ENCODE measurements at places on chromosomes 2 and 18. TPM values are rescaled to one million over a fixed set of nuclear protein-coding genes. Genes with fewer than 3 reads are reported as not detected.

- H3K27me3 ChIP-seq = no peaks in the 10 kb centered on the region
- no peak for DNase-seq
- no peaks in the 10 kb centered on the region for H3K36me3 ChIP-seq
- H3K27ac ChIP-seq = no peak overlapping the region
Observed at GRCh38 chr2:52311862-52312261, 1279.9 kb upstream of the NRXN1 start.

GRCh38 chr18:59674186-59674902 lies 22.9 kb downstream of the CCBE1 start:
- no peak overlapping the region for H3K4me3 ChIP-seq
- H3K36me3 ChIP-seq = no peaks in the 10 kb centered on the region
- H3K27me3 ChIP-seq = no peaks in the 10 kb centered on the region
- H3K4me1 ChIP-seq = no peaks in the 10 kb centered on the region
- H3K27ac ChIP-seq = no peak overlapping the region

GRCh38 chr2:177882501-177882900 lies 190.1 kb downstream of the PDE11A start:
- no peaks in the 10 kb centered on the region for H3K4me1 ChIP-seq
- no peaks in the 10 kb centered on the region for H3K27me3 ChIP-seq
- no peak overlapping the region for H3K4me3 ChIP-seq
- DNase-seq = no peak
- no peaks in the 10 kb centered on the region for H3K36me3 ChIP-seq

MEP1B gene
- not detected for polyA plus RNA-seq

GRCh38 chr2:233234264-233234663 lies 17.2 kb upstream of the ATG16L1 start:
- no peaks in the 10 kb centered on the region for H3K36me3 ChIP-seq
- H3K4me1 ChIP-seq = no peaks in the 10 kb centered on the region
- DNase-seq = no peak
- no peaks in the 10 kb centered on the region for H3K27me3 ChIP-seq

TUBA3E gene
- not detected for polyA plus RNA-seq

GPR45 gene
- not detected for polyA plus RNA-seq

DNA sequence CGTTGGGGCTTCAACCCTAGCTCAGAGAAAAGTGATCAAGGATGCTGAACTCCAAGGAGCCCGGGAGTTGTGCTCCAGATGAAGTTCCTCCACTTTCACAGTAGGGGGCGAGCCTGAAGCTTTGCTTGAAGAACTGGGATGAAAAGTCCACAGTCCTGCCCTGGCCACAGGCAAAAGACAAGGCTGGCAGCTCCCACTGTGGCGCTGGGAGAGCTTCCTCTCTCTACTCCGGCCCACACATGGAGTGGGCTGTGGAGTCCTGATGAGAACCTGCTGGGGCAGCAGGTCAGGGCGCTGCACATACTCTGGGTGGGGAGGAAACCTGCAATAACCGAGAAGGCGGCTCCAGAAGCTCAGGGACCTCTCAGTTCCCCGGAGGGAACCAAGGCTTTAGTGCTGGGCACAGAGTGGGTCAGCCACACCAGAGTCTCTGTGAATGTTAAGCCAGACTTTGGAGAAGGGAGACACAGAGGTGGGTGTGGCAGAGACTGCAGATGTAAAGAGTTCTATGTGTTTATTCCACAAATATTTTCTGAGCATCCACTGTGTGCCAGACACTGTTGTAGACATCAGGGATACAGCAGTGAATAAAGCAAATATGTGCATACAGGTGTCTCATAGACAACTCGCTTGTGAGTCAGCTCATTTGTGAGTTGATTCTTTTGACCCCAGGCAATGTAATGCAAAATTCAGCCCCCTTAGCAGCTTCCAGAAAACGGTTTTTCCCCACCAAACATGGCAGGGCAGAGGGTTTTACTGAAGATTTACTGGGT lies 48.0 kb upstream of the MRPL33 start:
- H3K27me3 ChIP-seq = no peaks in the 10 kb centered on the region
- H3K27ac ChIP-seq = peak overlapping the region; percentile 78

MGAT5 gene
- 14.3 TPM for polyA plus RNA-seq

DNA sequence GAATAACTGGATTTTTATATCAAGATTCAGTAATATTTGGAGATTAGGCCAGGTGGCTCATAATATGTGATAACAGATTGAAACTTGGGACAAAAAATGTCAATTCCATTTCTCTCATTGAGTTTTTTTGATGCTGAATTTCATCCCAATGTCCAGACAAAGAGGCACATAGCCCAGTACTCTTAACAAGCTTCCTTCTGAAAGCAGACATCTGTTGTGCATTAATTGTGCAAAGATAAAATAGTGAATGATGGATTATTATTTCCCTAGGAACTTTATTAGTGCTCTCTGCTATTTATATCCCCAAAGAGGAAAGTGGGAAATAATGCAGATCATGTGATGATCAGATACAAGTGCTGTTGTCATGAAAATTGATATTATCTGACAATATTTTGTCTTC lies 234.1 kb downstream of the CCDC102B start:
- no peaks in the 10 kb centered on the region for H3K27me3 ChIP-seq
- H3K36me3 ChIP-seq = no peaks in the 10 kb centered on the region
- no peaks in the 10 kb centered on the region for H3K4me1 ChIP-seq
- no peak overlapping the region for H3K27ac ChIP-seq
- H3K4me3 ChIP-seq = no peak overlapping the region

TMEM247 gene
- not detected for polyA plus RNA-seq

DNA sequence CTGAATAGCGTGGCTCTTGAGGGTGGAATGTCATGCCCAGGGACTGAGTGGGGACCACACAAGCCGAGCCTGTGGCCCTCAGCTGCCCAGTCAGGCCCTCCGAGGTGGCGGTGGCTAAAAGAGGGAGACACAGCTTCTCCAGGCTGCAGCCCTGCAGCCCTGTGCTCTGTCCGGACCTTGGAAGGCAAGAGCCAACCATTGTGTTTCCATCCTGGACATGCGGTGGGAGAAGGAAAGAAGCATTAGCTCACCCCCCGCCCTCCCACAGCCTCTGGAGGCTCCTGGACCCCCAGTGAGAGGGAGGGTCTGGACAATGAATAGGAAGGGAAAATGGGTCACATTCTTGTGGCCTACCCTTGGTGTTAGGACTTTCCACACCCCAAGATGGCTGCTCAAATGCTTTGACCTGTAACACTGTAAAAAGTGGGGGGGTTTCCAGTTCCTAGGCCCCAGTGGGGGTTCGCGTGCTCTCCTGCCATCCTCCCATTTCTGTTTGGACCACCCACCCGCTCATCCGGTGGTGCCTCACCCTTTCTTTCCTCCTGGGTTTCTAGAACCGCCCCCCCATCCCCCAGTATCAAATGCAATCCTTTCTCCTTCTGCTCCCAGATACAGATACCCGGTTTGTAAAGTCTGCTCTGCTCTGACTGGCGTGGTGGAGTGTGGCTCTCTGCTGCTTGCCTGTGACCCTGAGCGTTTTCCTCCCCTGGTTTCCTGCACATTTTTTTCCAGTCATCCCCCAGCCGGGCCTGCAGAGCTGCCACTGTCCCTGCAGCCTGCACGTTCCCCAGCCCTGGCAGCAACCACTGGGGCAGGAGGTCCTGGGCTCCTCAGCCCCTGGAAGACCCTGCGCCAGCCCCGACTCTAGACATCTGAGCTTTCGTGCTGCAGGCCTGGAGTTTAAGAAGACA lies 36.3 kb upstream of the SMAD7 start:
- H3K4me1 ChIP-seq = no peaks in the 10 kb centered on the region
- H3K36me3 ChIP-seq = no peaks in the 10 kb centered on the region
- no peak overlapping the region for H3K4me3 ChIP-seq
- no peak overlapping the region for H3K27ac ChIP-seq

- H3K4me3 ChIP-seq = no peak overlapping the region
- no peak overlapping the region for H3K27ac ChIP-seq
- H3K36me3 ChIP-seq = no peaks in the 10 kb centered on the region
- no peak for DNase-seq
- no peaks in the 10 kb centered on the region for H3K27me3 ChIP-seq
- no peaks in the 10 kb centered on the region for H3K4me1 ChIP-seq
Observed at GRCh38 chr2:63755965-63756364, 85.7 kb upstream of the UGP2 start.

DNA sequence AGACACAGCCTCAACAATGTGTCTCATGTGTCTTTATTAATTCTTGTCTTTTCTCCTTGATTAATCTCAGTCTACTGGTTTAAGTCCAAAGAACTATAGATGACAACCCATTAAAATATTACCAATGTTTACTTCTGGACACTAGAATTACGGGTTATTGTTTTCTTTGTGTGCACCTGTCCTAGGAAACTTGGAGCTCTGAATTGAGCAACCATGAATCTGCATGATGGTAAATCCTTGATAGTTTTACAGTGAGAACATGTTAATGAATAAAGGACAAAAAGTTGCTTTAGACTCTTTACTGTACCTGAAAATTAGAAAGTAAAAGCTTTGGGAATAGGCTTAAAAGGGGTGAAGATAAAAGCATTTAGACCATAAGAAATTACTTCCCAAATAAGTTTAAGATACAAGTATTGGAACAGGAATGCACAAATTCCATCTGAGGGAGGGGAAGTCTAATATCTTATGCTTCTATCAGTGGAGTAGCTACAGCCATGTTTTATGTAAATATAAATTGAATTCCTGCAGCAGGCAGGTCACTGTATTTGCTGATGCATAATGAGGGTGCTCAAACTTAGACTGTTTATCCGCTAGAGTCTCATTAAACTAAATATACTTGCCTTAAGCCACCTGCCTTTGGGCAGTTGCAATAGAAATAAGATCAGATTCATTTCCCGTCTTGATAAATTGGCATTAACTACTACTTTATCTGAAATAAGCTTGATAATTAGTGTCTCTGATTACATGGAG lies 603.7 kb upstream of the GCFC2 start:
- H3K4me3 ChIP-seq = no peak overlapping the region
- H3K27me3 ChIP-seq = no peaks in the 10 kb centered on the region
- DNase-seq = no peak
- H3K36me3 ChIP-seq = no peaks in the 10 kb centered on the region

DNA sequence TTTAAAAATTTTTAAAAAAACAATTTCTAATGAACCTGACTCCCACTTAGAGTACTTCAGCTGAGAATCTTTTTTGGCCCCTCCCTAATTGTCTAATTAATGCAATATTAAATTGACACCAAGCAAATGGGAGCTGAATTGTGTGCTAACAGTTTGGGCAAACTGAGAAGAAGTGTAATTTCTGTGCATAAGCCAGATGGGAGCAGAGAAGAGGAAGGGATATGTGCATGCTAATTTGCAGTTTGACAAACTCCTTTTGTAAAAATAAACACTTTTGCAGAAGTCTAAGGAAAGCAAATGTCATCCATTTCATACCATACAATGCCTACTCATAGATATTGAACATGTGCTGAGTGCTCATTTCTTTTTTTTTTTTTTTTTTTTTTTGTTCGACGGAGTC lies 332.0 kb downstream of the CYRIA start:
- H3K27ac ChIP-seq = no peak overlapping the region
- DNase-seq = no peak
- H3K4me3 ChIP-seq = no peak overlapping the region
- no peaks in the 10 kb centered on the region for H3K36me3 ChIP-seq
- no peaks in the 10 kb centered on the region for H3K27me3 ChIP-seq

GRCh38 chr2:8754106-8754776 lies 72.4 kb downstream of the ID2 start:
- no peaks in the 10 kb centered on the region for H3K27me3 ChIP-seq
- peaks cover 3% of the 10 kb centered on the region for H3K36me3 ChIP-seq
- no peak overlapping the region for H3K4me3 ChIP-seq
- DNase-seq = no peak
- peaks cover 5% of the 10 kb centered on the region for H3K4me1 ChIP-seq

DNA sequence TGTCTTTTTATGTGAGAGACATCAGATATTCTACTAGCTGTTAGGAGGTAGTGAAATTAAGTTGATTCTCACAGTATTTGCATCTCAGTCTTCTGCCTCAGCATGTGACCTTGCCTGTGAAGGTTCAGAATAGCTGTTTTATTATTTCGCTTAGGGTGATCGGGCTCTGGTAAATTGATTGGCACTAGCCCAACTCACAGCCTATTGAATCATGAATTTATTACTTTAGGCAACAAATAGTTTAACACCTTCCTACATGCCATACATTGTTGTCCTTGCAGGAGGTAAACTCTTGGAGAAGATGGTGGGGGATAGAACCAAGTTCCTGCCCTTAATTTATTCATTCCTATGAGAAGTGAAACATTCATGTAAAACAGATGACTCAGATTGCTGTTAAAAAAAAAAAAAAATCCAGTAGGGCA lies 101.9 kb downstream of the GPD2 start:
- no peak overlapping the region for H3K27ac ChIP-seq
- H3K4me1 ChIP-seq = no peaks in the 10 kb centered on the region
- DNase-seq = no peak

CAPG gene
- polyA plus RNA-seq = 361 TPM

DNA sequence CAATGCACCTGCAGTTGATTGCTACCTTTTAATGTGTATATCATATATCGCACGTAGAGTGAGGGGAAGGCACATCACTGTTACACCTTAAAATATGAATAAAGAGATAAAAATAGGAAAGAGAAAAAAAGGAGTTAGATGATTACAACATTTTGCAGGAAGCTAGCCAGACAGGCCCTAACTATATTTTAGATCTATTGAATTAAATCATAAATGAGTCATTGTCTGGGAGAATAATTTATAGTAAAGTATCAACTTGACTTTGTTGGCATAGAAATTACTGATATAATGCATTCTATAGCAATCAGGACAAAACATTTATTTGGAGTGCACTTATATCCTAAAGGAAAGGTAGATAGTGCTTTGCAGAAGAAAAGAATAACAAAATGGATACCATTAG lies 384.9 kb upstream of the NXPH2 start:
- no peaks in the 10 kb centered on the region for H3K27me3 ChIP-seq
- no peaks in the 10 kb centered on the region for H3K36me3 ChIP-seq
- H3K27ac ChIP-seq = no peak overlapping the region
- H3K4me1 ChIP-seq = no peaks in the 10 kb centered on the region
- no peak for DNase-seq
- no peak overlapping the region for H3K4me3 ChIP-seq

DNA sequence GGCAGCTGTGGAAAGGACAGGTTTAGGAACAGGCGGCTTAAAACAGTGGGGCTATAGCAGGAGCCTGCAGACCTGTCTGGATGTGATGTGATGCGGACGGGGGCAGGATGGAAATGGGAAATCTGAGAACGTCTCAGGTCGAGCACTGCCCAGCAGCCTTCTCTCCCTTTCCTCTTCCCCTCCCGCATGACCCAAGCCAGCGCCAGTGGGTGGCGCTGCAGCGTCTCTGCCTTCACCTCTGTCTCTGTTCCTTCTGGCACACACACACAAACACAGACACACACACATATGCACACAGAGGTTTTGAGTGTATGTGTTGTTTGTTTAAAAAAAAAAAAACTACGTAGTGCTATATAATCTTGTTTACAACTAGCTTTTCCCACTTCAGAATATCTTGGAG lies 82.0 kb upstream of the SLC66A3 start:
- no peak overlapping the region for H3K4me3 ChIP-seq
- H3K4me1 ChIP-seq = no peaks in the 10 kb centered on the region
- H3K36me3 ChIP-seq = no peaks in the 10 kb centered on the region
- DNase-seq = peak; percentile 77
- no peaks in the 10 kb centered on the region for H3K27me3 ChIP-seq

- no peaks in the 10 kb centered on the region for H3K4me1 ChIP-seq
- DNase-seq = no peak
- H3K4me3 ChIP-seq = no peak overlapping the region
- no peaks in the 10 kb centered on the region for H3K27me3 ChIP-seq
Observed at GRCh38 chr2:44715671-44716081, 225.8 kb upstream of the SIX3 start.

HOXD10 gene
- 28.2 TPM for polyA plus RNA-seq

All from kidney (tissue), 22 donors.